IPS DF 6.9 (cell line): ENCODE measurements at places on chromosomes 16 and 17.

DNA sequence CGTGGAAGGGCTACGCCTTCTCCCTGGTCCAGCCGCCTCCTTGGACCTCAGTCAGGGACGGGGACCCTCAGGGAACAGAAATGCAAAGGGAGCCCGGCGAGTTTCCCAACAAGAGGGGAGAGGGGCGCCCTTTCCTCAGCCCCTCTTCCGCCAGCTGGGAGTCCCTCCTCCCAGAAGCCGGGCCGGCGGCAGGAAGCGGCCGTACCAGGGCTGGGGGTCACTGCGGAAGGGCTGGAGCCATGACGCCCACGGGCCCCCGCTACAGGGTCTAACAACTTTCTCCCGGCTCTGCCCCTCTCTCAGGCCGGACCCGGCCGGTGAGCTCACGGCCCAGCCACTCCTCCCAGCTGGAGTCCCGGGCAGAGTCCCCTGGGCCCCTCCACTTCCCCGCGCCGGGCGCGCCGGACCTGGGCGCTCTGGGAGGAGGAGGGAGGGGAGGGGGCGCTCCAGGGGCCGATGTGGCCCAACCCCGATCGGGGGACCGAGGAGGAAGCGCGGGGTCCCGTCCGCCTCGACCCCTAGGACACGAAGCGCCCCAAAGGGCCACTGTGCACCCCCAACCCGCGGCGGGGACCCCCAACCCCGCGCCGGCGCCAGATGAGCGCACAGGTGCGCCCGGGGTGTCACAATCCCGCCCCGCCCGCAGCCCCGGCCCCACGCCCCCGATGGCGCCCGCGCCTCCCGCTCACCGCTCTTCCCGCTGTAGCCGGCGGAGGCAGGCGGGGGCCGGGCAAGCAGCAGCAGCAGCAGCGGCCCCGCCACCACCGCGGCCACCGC, 578 bp downstream of the PGAP6 start:
- DNase-seq, result no peak

GRCh38 chr17:45992904-45993303, 6.1 kb upstream of the STH start:
- DNase-seq, result no peak

GRCh38 chr17:76487451-76488192, 13.6 kb downstream of the RHBDF2 start:
- DNase-seq, result no peak

DNA sequence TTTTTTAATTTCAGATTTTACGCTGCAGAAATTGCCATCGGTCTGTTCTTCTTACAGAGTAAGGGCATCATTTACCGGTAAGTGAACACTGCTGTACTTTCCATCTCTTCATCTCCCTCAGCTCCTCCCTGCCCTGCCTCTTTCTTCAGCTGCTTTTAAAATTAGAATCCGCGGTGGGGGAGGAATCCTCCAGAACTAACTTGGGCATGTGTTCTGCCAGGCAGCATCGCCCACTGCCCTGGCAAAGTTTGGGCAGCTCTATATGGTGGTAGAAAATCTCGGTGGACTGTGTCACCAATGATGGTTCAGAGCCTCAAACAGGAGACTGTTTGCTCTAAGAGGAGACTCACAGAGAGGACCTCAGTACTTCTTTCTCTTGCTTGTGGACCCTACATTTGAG, 81.6 kb upstream of the CACNG3 start:
- no peak for DNase-seq

GRCh38 chr17:29216856-29217255, 29.8 kb upstream of the CRYBA1 start:
- DNase-seq, result no peak

- DNase-seq, result no peak
These were observed 7.5 kb upstream of the HSD3B7 start for GRCh38 chr16:30977502-30977901.

DNA sequence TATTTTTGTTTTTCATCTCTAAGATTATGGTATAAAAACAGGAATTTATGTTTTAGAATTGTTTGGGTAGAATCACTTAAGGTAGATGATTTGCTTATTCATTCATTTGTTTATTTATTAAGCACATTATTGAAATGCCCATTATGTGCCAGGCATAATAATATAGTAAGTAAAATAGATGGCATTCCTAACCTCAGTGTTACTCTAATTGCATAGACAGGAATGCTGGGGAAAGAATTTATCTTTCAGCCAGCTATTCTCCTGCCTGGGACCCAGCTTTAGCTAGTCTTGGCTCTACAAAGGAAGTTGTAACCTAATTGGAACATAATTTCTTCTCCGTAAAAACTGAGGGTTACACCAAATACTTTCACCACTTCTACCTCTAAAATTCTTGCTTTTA, 44.6 kb downstream of the NFAT5 start:
- no peak for DNase-seq

- no peak for DNase-seq
These were observed 721 bp upstream of the WWOX start for GRCh38 chr16:78098595-78099270.
